K562 (cell line): ENCODE measurements at places on chromosomes 13 and 19. TPM values are rescaled to one million over a fixed set of nuclear protein-coding genes. Genes with fewer than 3 reads are reported as not detected.

DNA sequence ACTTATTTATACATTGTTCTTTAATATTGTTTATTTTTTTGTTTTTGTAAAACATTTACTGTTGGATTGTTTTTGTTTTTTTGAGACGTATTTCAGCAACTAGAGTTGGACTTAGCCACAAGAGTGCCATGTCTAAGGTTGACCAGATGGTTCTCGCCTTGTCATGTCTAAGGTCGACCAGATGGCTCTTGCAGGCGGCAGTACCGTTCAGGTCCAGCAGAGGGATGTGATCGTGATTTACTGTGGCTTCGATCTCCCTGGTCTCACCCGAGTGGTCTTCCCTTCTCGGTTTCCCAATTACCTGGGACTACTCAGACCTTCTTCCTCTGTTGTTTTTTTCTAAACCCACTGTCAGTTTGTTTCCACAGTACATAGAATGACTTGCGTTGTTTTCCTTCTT is 1438.6 kb downstream of the UQCRFS1 start:
- H3K4me3 ChIP-seq, result no peak overlapping the region
- H3K36me3 ChIP-seq, result peaks cover 19% of the 10 kb centered on the region; the same call in 1 of the 3 replicates
- H3K4me1 ChIP-seq, result no peaks in the 10 kb centered on the region
- DNase-seq, result peak; percentile 42
- no peak overlapping the region for H3K27ac ChIP-seq
- no peaks in the 10 kb centered on the region for H3K27me3 ChIP-seq

DNA sequence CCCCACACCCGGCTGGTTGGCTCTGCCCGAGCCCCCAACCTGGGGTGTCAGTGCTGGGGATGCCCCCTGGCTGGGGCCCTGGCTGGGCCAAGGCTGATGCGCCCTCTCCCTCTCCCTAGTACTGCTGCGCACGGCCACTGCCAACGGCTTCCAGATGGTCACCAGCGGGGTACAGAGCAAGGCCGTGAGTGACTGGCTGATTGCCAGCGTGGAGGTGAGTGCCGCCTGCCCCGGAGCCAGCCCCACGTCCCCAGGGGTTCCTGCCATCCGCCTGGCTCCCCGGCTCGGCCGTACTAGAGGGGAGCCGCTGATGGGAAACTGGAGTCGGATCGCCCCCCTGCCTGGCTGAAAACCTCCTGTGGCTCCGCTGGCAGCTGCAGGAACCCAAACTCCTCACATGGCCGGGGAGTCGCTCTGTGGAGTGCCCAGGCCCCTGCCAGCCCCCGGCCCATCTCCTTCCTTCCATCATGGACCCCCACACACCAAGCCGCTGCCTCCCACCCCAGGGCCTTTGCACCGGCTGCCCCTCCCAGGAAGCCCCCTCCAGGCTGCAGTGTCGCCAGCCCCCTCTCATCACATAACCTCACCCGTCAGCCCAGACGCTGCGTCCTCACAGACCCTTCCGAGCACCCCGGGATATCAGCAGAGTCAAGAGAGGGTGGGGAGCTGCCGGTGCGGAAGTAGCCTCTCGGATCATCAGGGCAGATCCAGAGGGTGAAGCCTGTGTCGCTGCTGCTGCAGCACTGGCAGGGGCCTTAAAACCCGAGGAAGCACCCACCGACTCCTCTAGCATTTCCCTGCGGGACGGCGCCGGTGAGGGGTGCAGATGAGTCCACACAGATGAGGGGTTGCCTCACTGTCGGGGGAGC is 10.6 kb downstream of the NCLN start:
- no peak overlapping the region for H3K4me3 ChIP-seq
- no peaks in the 10 kb centered on the region for H3K27me3 ChIP-seq
- H3K27ac ChIP-seq, result no peak overlapping the region
- DNase-seq, result no peak

DNA sequence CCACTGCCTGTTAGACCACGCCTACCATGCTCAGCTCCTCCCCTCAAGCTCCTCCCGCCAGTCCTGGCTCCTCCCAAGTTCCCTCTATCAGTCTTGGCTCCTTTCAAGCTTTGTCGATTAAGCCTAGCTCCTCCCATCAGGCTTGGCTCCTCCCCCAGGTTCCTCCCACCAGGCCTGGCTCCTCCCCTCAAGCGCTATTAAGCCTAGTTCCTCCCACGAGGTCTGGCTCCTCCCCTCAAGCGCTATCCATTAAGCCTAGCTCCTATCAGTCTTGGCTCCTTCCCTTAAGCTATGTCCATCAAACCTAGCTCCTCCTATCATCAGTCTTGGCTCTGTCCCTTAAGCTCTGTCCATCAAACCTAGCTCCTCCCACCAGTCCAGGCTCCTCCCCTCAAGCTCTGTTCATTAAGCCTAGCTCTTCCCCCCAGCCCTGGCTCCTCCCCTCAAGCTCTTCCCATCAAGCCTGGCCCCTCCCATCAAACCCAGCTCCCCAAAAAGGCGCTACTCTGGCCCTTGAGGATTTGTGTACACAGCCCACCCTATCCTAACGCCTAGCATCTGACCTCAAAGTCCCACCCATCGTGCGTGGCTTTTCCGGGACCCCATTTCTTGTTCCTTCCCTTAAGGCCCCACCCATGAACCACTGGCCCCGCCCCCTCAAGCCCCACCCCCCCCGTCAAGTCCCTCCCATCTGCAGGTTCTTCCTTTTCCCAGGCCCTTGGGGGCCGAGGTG is 10.0 kb downstream of the CAMSAP3 start:
- DNase-seq, result peak; percentile 95
- H3K27me3 ChIP-seq, result peaks cover 10% of the 10 kb centered on the region
- peak overlapping the region; percentile 35 for H3K4me3 ChIP-seq
- peak overlapping the region; percentile 37; the same call in 2 of the 3 replicates for H3K27ac ChIP-seq
- no peaks in the 10 kb centered on the region for H3K36me3 ChIP-seq

WDR62 gene
- 30.1 and 32.8 TPM in 2 replicates for total RNA-seq

DNA sequence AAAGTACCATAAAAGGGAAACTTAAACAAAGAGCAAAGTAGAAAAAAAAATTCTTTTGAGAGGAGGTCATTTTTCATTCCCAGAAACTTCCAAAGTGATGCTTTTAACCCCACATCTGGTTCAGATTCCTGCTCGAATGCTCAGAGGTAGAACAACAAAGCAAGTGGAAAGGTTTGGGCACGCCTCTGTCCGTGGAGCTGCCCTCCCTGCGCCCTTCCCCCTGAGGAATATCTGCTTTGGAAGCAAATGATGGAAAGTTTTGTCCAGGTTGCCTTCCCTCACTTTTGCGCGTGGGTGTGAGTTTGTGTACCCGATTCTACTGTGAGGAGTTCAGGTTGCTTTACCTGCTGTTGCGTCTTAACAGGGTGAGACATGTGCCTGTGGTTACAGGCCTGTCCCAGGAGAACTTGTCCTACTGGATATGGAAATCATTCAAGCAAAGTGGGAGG is 110.2 kb downstream of the KLF5 start:
- no peaks in the 10 kb centered on the region for H3K36me3 ChIP-seq
- H3K4me3 ChIP-seq, result no peak overlapping the region
- no peaks in the 10 kb centered on the region for H3K27me3 ChIP-seq
- DNase-seq, result no peak

- no peaks in the 10 kb centered on the region for H3K4me1 ChIP-seq
- H3K27ac ChIP-seq, result no peak overlapping the region
- no peaks in the 10 kb centered on the region for H3K36me3 ChIP-seq
- no peak for DNase-seq
Observed at GRCh38 chr13:32791545-32792172, 205.4 kb downstream of the PDS5B start.

APOC1 gene
- 220 and 308 TPM in 2 replicates for total RNA-seq

GRCh38 chr13:113819731-113820715 is 43.9 kb downstream of the GAS6 start:
- no peak for DNase-seq
- H3K27me3 ChIP-seq, result no peaks in the 10 kb centered on the region
- no peak overlapping the region for H3K4me3 ChIP-seq
- no peak overlapping the region for H3K27ac ChIP-seq
- no peaks in the 10 kb centered on the region for H3K36me3 ChIP-seq

DNA sequence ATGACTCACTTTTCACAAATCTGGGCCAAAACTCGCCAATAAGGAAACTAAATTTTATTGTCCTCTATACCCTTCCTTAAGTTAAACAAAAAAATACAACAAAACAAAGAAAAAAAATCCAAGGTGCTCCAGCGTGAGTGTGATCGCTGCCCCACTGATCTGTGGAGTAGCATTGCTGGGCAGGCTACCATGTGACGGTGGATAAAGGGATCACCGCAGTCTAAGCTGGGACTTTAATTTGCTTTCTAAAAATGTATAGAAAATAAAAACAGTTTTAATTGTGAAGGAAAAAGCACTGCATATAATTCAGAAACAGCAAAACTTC is 92.9 kb downstream of the FLT1 start:
- no peak overlapping the region for H3K4me3 ChIP-seq
- H3K27ac ChIP-seq, result no peak overlapping the region

DNA sequence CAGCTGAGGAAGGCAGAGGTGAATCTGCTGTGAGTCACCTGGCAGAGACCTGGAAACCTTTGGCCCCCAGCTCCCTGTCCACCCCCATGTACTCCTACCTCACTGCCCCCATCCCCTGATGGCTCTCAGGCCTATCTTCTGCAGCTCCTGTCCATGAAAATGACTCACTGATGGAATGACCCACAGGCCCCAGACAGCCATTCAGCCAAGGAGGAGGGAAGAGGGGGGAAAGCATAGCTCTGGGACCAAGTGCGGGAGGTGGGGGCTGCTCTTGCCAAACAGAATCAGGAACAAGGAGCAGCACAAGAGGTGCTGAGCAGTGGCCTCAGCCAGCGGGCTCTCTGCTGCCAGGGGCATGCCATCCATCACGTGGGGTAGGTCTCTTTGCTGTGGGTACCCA is 111.4 kb upstream of the C1QTNF9B start:
- no peak for DNase-seq
- no peaks in the 10 kb centered on the region for H3K4me1 ChIP-seq
- no peaks in the 10 kb centered on the region for H3K36me3 ChIP-seq
- peaks cover 6% of the 10 kb centered on the region; the same call in 1 of the 2 replicates for H3K27me3 ChIP-seq
- H3K27ac ChIP-seq, result no peak overlapping the region

DNA sequence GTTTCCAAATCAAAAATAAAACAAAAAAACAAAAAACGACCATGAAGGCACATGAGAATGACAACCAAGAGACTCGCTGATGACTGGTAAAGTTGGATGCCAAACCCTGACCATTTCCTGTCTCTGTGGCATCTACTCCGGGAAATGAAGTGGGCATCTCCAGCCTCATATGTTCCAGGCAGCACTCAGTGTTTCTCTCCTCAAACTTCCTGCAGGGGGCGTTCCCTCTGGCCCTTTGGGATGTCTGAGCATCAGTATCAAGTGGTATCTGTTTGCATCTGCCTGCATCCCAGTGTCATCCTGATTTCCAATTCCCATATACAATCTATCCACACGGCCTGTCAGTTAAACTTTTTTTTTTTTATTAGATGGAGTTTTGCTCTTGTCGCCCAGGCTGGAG is 9.8 kb upstream of the SIGLEC12 start:
- peaks cover 51% of the 10 kb centered on the region for H3K4me1 ChIP-seq
- H3K27me3 ChIP-seq, result no peaks in the 10 kb centered on the region
- no peak overlapping the region for H3K4me3 ChIP-seq
- peak; percentile 57 for DNase-seq

- no peaks in the 10 kb centered on the region for H3K27me3 ChIP-seq
- H3K27ac ChIP-seq, result no peak overlapping the region
- H3K4me3 ChIP-seq, result no peak overlapping the region
- DNase-seq, result no peak
Observed at GRCh38 chr13:45331123-45331619, 9.8 kb downstream of the TPT1 start.

KIR3DL2 gene
- total RNA-seq, result not detected in 2 replicates

GRCh38 chr19:41376241-41376997 is at the start of gene TMEM91:
Gene TMEM91, plus strand, starts transcription at chr19:41376533. Its CDS starts 1,777 bp downstream, at chr19:41378310.
- H3K4me1 ChIP-seq, result no peaks in the 10 kb centered on the region; the same call in 2 of the 3 replicates
- DNase-seq, result no peak
- H3K36me3 ChIP-seq, result 0 out of 3 replicates have a peak, but pooled peaks cover 3% of the 10 kb centered on the region
- no peaks in the 10 kb centered on the region for H3K27me3 ChIP-seq
- no peak within 1 kb of the TSS for H3K27ac ChIP-seq

DNA sequence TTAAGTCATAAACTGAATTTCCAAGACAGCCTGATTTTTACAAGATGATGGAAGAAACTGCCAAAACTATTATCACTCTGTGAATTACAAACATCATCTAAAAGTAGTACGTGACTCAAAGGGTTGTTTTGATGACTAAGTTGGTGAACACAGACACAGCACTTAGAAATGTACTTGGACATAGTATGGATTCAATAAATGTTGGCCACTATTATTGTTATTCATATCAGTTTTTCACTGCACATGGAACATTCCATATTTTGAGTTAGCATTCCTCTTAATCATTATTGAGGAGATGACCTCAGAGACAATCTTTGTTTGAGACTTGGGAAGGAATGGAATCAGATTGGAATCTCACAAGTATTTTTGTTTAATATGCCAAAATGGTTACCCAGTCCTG is 172.9 kb downstream of the OXGR1 start:
- no peak overlapping the region for H3K4me3 ChIP-seq
- DNase-seq, result no peak
- no peak overlapping the region for H3K27ac ChIP-seq
- no peaks in the 10 kb centered on the region for H3K36me3 ChIP-seq

SLC10A2 gene
- not detected in 2 replicates for total RNA-seq

- DNase-seq, result no peak
- H3K4me1 ChIP-seq, result no peaks in the 10 kb centered on the region
- H3K27me3 ChIP-seq, result no peaks in the 10 kb centered on the region
- no peaks in the 10 kb centered on the region for H3K36me3 ChIP-seq
Observed at GRCh38 chr13:58919551-58919950, 1244.2 kb downstream of the DIAPH3 start.

ZNF850 gene
- total RNA-seq, result 8.6 and 10.4 TPM in 2 replicates

- no peaks in the 10 kb centered on the region for H3K27me3 ChIP-seq
- no peak for DNase-seq
- no peak overlapping the region for H3K4me3 ChIP-seq
- no peaks in the 10 kb centered on the region for H3K4me1 ChIP-seq
Observed at GRCh38 chr13:48682436-48682835, 28.7 kb downstream of the CYSLTR2 start.

KRTDAP gene
- not detected in 2 replicates for total RNA-seq

GRCh38 chr13:44755872-44756271 is 179.7 kb upstream of the TSC22D1 start:
- H3K4me1 ChIP-seq, result no peaks in the 10 kb centered on the region
- no peak overlapping the region for H3K27ac ChIP-seq
- no peak for DNase-seq

SIGLEC9 gene
- 0.22 TPM in 1 of 2 replicates, not detected in the other for total RNA-seq

POP4 gene
- total RNA-seq, result 86.1 and 92.6 TPM in 2 replicates

DNA sequence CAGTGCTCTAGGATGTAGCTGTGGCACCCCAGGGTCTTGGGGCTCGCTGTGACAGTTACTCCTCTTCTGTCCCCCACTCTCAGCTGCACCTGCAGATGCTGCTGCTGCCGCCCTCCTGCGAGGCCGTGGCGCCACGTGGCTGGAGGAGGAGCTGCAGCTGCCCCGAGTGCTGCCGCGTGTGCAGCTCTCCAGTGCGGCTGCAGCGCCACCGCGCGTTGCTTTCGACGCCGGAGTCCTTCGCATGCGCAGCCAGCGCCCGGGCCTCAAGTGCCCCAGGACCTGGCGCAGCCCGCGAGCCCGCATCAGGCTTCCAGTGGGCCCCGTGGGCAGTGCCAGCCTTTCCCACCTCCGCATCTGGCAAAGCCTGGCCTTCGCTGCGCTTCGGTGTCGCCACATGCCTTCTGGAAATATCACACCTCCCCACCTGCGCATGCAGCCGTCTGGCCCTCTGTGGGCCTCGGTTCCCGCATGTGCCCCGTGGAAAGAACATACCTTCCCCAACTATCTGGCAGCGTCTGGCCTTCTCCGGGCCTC is 692 bp upstream of the ZNF580 start:
- peaks cover 69% of the 10 kb centered on the region for H3K4me1 ChIP-seq
- H3K4me3 ChIP-seq, result peak overlapping the region; percentile 94
- DNase-seq, result peak; percentile 62
- H3K27me3 ChIP-seq, result no peaks in the 10 kb centered on the region
